Right ventricle myocardium inferior (tissue), 1 donor: ENCODE measurements at places on chromosomes 7 and 10. TPM values are rescaled to one million over a fixed set of nuclear protein-coding genes. Genes with fewer than 3 reads are reported as not detected.

PBLD gene
- total RNA-seq = 2.9 TPM

GRCh38 chr7:7570584-7570983, 3.9 kb downstream of the MIOS start:
- DNase-seq = no peak

DNA sequence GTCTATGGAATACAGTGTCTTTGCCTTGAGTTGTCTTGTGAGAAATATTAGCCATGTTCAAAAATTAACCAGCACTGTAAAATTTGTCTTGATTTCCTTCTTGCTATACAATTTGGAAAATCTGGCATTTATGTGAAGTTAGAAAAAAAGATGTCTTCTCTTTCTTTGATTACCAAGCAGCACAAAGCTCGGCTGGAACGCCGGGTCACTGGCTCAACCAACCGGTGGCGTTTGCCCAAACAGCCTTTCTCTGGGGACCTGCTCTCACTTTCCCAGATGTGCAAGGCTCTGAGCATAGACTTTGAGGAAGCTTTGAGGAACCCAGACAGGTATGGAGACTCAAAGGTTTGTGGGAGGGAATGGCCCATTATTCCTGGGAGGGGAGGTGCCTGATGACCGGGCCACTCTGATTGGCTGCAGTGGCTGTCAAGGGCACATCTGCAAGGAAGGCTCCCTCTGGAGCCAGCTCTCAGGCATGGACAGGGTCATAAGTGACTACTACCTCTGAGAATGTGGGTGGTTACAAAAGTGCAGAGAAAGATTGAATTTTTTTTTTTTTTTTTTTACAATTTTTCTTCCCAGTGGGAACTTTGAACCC, 5.6 kb downstream of the BTBD16 start:
- DNase-seq = no peak

TRIL gene
- total RNA-seq = 2.3 TPM

- DNase-seq = no peak
These were observed 64.8 kb downstream of the C10orf143 start for GRCh38 chr10:130045801-130046321.

DNA sequence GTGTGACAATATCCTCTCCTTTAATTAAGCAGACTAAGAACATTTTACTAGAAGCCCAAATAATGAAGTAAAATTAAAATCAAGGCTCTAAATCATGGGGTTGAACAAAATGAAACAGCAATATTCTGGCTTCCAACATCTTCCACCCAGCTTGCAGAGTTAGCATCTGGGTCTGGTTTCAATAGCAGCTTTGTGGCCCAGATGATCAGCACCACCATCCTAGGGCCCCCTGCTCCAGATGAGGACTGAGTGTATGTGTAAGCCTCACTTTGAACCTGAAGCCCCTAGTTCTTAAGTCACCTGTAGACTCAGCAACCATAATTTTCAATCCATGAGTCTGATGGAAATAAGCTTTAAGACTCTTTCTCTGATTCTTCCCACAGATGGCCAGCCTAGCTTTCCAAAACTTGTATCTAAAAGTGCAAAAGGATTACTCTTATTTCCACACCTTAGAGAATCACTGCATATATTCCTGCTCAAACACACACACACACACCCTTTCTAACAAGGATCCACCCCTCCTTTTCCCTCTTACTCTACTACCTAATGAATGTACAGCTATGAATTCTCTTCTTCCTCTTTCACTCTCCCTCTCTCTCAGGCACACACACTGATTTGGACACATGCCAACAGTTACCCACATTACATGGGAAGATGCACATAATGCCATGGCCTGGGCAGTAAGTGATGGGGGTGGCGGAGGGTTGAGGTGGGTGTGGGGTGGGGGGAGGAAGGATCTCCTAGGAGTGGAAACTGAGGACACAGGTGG, 3.5 kb downstream of the DENND11 start:
- DNase-seq = no peak

HPSE2 gene
- total RNA-seq = 0.14 TPM

SNX13 gene
- total RNA-seq = 46.7 TPM

ITIH5 gene
- total RNA-seq = 10.3 TPM

GRCh38 chr10:57247271-57247670, 886.2 kb upstream of the ZWINT start:
- no peak for DNase-seq

SNCG gene
- total RNA-seq = 24.7 TPM

- DNase-seq = peak; percentile 95
These were observed 875 bp upstream of the DDIT4 start for GRCh38 chr10:72272689-72273409.

PNLIPRP3 gene
- not detected for total RNA-seq

TMEM178B gene
- total RNA-seq = 31.7 TPM

GRCh38 chr7:20114468-20114867, 102.7 kb downstream of the MACC1 start:
- DNase-seq = no peak

DNA sequence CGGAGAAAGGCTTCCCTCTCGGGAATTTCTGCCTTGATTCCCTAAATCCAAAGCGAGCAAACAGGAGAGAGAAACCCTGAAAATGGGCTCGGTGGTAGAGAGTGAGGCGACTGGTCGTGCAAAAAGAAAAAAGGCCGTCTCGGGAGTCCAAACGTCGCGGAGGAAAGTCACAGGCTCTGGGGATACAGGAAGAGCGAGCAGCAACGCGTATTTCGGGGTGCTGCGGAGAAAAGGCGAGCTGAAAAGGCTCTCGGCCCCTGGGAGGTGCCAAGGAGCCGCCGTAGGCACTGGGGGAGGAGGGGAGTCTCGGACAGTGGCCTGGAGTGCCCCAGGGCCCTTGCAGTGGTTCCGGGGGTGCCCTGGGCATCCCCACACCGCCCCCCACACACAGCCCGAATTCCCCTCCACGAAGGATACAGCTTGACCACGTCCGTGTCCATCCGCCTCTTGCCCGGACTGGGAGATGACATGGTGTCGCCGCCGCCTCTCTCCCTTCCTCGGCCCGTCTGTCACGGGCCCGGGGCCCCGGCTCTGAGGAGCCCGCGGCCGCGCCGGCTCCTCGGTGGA, 591 bp downstream of the UBE2H start:
- DNase-seq = peak; percentile 71

TMEM229A gene
- total RNA-seq = not detected

DNA sequence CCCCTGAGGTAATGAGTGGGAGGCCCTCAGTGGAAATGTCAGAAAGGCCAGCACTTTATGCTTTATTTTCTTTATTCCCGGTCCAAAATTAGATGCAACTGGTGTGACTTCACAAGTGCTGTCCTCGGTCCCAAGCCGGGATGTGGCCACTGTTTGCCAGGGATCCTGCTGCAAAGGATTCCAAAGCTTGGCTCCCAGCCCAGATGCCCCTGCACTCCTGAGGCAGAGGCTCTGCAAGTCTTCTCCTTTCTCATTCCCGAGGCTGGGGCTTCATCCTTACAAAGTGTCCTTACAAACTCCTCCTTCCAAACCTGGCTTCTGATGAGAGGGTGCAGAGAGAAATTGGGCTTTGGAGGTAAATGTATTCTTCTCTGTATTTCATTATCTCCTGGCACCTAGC, 544.3 kb upstream of the DPP6 start:
- no peak for DNase-seq

DNA sequence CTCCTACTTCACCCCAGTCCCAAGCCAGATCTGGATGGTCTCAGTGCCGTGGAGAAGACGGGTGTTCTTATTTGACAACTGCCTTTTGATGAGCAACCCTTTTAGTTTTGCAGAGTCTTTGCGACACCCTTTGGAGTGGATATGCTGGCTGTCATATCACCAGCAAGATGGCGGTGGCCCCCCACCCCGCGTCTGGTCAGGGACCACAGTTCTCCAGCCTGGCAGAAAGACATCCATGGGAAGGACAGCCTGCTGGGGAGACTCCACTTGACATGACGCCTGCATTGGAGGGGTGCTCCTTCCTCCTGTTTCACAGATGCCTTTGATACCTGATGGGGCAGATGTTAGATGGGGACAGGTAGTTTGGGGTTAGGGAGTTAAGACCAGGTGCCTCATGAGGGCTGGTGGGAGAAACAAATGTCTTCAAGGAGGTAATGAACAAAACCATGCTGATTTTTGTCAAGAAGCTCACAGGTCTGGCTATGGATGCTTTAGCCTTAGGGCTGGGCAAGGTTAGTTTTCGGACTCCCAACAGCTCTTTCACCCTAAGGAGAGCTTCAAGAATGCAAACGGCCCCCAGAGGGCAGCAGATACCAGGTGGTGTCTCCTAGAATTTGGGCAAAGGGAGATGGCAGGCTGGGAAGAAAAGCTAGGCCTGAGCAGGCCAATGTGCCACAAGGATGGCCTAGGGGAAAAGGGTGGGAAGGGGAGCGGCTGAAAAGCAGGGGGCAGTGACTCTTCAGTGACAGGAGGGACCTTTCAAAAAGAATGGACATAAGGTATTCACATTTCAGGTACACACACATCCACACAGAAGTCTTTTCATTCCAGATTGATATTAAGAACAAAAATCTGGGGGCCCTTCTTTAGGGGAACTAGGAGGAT, 95.2 kb downstream of the CLEC2L start:
- DNase-seq = no peak

CACNB2 gene
- total RNA-seq = 45.6 TPM

- no peak for DNase-seq
These were observed 4.8 kb downstream of the FAM204A start for GRCh38 chr10:118337356-118337755.

- DNase-seq = no peak
These were observed 44.2 kb downstream of the LRMDA start for GRCh38 chr10:75475460-75476182.

GRCh38 chr7:156919132-156919713, 26.2 kb upstream of the LMBR1 start:
- DNase-seq = no peak

- no peak for DNase-seq
These were observed 1135.4 kb downstream of the XPNPEP1 start for GRCh38 chr10:108787932-108788331.

GRCh38 chr7:95608359-95609173, 12.2 kb upstream of the PDK4 start:
- DNase-seq = peak; percentile 96

LRIT1 gene
- total RNA-seq = not detected

TDRD1 gene
- total RNA-seq = 4.0 TPM

DNA sequence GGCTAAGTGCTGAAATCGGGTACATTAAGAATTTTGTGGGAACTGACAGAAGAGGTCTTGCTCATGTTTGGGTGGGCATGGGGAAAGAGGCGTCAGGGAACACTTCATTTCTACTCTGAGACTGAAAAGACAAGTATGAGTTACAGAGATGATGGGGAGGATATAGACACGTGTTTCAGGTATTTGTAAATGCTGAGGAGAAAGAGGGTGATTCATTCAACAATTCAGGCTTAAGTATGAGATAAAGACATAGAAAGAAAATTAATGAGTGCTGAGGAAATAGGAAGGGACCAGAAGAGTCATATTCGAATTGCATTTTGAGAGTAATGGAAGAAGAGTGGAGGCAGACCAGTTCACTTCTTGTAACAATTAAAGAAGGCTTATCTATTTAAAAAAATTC, 143.6 kb downstream of the HBP1 start:
- no peak for DNase-seq

SRGN gene
- total RNA-seq = 50.2 TPM

CYP3A5 gene
- total RNA-seq = not detected

HOXA6 gene
- total RNA-seq = not detected

UTF1 gene
- total RNA-seq = not detected

- no peak for DNase-seq
These were observed 26.7 kb downstream of the ELMO1 start for GRCh38 chr7:37421861-37422500.

DNA sequence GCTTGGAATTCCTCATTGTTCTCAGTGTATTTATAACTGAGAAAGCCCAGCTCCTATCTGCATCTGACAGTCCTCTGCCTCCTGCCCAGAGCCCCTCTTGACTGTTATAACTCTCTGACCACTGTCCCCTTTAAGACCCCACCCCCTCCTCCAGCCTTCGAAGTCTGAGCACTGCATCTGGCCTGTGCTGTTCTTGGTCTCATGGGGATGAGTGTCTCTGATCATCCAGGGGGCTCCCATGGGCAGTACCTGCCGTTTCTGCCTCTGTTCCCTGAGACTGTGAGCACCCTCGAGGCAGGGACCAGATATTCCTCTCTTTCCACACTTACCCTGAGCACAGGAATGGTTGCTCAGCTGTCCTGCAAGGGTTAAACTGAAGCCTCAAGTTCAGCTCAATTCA, 7.7 kb downstream of the GHRHR start:
- DNase-seq = no peak

- DNase-seq = peak; percentile 40
These were observed 6.6 kb downstream of the FLNC start for GRCh38 chr7:128836729-128837348.

GRCh38 chr7:26291699-26292538, at the start of gene SNX10:
Gene SNX10, plus strand, starts transcription at chr7:26291862. Its CDS starts 54,581 bp downstream, at chr7:26346443.
- peak; percentile 88 for DNase-seq

LRRC17 gene
- total RNA-seq = 2.1 TPM

DNA sequence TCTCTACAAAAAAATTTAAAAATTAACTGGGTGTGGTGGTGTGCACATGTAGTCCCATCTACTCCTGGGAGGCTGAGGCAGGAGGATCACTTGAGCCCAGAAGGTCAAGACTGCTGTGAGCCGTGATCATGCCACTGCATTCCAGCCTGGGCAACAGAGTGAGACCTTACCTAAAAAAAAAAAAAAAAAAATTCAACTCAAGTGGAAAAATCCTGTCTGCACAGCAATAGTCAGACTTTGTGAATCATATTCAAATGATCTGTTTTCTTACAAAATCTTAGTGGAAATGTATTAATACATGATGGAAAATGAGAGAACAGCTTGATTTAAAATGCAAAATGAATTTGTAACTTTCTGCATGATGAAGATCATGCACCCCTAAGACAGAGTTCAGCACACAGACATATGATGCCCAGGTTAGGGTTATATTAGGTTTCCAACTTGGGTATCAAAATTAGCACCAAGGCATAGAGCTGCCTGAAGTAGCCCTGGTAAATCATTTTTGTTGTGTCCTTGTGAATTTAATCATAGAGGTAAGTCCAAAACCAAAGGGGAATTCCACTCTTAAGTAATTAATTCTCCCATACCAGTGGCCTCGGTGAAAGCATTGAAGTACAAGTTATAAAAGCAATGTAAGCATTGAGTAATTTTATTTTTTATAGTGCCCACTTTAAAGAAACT, 93.8 kb downstream of the ADD3 start:
- no peak for DNase-seq

VWA2 gene
- not detected for total RNA-seq

- no peak for DNase-seq
These were observed 7.4 kb downstream of the SH3PXD2A start for GRCh38 chr10:103847909-103848468.

- DNase-seq = no peak
These were observed 12.9 kb downstream of the SEC31B start for GRCh38 chr10:100506596-100507356.

INHBA gene
- 0.89 TPM for total RNA-seq

DNA sequence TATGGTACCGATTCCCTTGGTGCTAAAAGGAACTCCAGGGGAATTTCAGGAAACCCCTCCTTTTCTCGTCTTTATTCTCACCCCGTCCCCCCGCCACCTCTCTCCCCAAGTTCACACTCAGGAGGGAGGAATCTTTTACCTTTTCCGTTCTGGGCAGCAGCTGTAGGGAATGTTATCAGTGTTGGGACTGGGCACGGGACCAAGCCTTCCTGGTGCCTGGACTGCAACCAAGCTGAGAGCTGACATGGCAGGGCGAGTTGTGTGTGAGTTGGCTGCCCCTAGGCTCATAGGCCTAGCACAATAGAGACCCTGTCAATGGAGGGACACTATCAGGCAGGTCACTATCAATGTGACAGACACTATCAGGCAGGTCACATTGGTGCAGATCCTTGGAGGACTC, 121.4 kb downstream of the TCF7L2 start:
- DNase-seq = peak; percentile 78
